Tibial nerve (tissue), 4 donors: ENCODE measurements at places on chromosomes 4 and X. TPM values are rescaled to one million over a fixed set of nuclear protein-coding genes. Genes with fewer than 3 reads are reported as not detected.

DNA sequence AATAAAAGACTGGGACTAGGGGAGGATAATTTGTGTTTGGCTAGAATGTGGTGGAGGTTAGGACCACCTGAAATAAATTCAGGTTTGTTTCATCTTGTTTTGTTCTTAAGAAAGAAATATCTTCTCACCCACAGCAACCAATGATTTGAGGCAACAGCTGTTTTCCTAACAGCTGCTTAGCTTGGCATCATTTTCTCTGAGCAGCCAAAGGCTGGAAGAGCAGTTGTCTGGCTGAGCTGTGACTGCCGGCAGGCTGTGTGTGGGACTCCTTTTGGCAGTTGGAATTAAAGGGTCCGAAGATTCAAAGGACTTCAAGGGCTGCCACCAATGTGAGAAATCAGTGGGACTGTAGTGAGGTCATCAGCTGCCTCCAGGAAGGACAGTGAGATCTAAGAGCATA, 5.0 kb downstream of the TRIM75 start:
- no peaks in the 10 kb centered on the region for H3K36me3 ChIP-seq
- DNase-seq, result no peak
- no peaks in the 10 kb centered on the region for H3K27me3 ChIP-seq
- H3K4me1 ChIP-seq, result no peaks in the 10 kb centered on the region

- H3K4me3 ChIP-seq, result no peak overlapping the region
- H3K27ac ChIP-seq, result no peak overlapping the region
- no peaks in the 10 kb centered on the region for H3K27me3 ChIP-seq
- peaks cover 11% of the 10 kb centered on the region for H3K4me1 ChIP-seq
- no peaks in the 10 kb centered on the region for H3K36me3 ChIP-seq
- peak; percentile 71 for DNase-seq
Observed at GRCh38 chr4:168585168-168586091, 88.6 kb downstream of the PALLD start.

DNA sequence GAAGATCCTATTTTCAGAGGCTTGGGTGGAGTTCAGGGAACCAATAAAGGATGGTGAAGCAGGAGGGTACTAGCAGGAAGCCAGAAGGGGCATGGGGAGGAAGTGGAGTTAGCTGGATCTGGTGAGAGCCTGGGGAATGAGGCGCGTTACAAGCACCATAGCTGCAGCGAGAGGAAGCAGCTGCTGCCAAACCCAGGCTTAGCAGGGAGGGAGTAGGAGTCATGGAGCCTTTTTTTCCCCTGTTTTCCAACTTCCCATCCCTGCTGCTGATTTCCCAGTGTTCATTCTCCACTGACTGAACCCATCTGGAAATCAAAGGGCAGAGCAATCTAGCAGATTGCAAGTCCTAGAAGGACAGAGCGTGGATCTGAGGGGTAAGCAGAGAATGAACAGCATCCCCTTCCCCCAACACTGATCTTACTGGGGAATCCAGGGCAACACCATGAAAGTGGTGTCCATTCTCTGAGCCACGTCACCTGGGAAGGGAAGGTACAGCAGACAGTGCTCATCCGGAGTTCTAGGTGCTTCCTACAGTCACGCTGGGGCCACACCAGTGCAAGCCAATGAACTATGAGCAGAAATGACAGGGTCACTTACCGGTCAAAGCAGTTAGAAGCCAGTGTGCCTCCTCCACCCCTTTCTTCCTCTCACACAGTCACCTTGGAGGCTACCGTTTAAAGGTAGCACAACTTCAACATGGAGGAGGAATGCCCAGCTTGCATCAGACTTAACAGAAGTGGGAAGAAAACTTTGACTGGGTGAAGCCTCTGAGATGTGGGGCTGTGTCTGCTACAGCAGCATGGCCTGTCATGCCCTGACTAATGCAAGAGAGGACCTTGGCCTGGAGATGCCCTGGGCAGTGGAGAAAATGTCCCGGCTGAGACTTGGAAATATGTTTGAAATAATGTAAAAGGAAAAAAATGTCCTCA, 36.7 kb downstream of the SMIM20 start:
- H3K27me3 ChIP-seq, result no peaks in the 10 kb centered on the region
- H3K36me3 ChIP-seq, result no peaks in the 10 kb centered on the region
- no peak overlapping the region for H3K4me3 ChIP-seq
- H3K4me1 ChIP-seq, result no peaks in the 10 kb centered on the region
- no peak for DNase-seq

GRCh38 chrX:40013266-40014195, 84.2 kb downstream of the BCOR start:
- no peaks in the 10 kb centered on the region for H3K36me3 ChIP-seq
- H3K27me3 ChIP-seq, result no peaks in the 10 kb centered on the region
- peak overlapping the region; percentile 37 for H3K4me3 ChIP-seq
- peak overlapping the region; percentile 72 for H3K27ac ChIP-seq

- H3K4me3 ChIP-seq, result no peak overlapping the region
- H3K36me3 ChIP-seq, result no peaks in the 10 kb centered on the region
- no peaks in the 10 kb centered on the region for H3K27me3 ChIP-seq
- DNase-seq, result peak; percentile 41
Observed at GRCh38 chrX:15465347-15465746, 27.8 kb downstream of the PIR start.

GRCh38 chr4:7815562-7815961, 124.1 kb downstream of the AFAP1 start:
- H3K4me3 ChIP-seq, result no peak overlapping the region
- H3K27ac ChIP-seq, result no peak overlapping the region
- peaks cover 6% of the 10 kb centered on the region for H3K4me1 ChIP-seq
- H3K36me3 ChIP-seq, result peaks cover 62% of the 10 kb centered on the region

Gene PRDX4
- total RNA-seq, result 175 TPM
